ENCODE measurements at places on chromosomes 16 and 17.

DNA sequence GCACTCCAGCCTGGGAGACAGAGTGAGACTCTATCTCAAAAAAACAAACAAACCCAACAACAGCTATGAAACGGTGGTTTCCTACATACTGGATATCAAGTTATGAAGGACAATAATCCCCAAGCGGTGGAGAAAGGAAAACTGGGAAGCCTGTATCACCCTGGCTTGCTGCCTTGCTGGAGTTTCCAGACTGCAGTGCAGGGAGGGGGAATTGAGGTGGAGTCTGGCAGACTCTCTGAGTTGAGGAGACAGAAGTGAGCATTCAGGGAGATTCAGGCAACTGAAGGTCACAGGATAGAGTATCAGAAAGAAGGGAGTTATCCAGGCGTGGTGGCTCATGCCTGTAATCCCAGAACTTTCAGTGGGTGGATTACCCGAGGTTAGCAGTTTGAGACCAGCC, 11.9 kb downstream of the QRICH2 start:
- DNase-seq = no peak

- DNase-seq = no peak
Measured at GRCh38 chr16:81483064-81483969, 38.7 kb downstream of the CMIP start.

DNA sequence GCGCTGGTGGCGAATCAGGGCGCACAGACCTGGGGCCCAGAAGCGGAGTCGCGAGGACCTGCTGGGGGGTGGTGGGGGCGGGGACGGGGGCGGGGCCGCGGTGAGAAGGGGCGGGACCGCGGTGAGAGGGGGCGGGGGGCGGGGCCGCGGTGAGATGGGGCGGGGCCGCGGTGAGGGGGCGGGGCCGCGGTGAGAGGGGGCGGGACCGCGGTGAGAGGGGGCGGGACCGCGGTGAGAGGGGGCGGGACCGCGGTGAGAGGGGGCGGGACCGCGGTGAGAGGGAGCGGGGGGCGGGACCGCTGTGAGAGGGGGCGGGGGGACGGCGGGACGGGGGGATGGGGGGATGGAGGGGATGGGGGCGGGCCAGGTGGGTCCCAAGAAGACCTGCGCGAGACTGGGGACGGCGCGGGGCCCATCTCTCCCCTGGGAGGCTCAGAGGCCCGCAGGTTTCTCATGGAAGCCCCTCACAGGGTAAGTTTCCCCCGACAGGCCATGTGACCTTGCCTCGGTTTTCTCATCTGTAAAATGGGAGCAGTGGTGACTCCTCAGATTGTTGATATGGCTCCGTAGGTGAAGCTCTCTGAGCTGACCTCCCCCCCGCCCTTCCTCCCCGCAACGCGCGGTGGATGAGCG, 28.6 kb upstream of the DBNDD1 start:
- DNase-seq = no peak

GRCh38 chr17:69059458-69060175, 1.1 kb downstream of the ABCA9 start:
- DNase-seq = no peak

- peak; percentile 69 for DNase-seq
Measured at GRCh38 chr17:55743103-55743679, 7.7 kb upstream of the PCTP start.

DNA sequence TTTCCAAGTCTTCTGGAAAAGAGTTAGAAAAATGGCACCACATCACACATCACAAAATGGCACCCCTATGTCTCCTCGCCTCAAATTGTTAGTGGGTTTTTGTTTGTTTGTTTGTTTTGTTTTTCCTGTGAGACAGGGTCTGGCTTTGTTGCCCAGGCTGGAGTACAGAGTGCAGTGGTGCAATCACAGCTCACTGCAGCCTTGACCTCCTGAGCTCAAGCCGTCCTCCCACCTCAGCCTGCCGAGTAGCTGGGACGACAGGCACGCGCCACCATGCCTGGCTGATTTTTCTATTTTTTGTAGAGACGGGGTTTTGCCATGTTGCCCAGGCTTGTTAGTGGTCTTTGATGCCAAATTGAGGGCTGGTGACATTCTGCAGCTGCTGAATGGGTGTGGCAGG, 3.8 kb upstream of the CRISPLD2 start:
- no peak for DNase-seq

Data from NCI-H774 (cell line).